Colonic mucosa (tissue), 4 donors: ENCODE measurements at places on chromosomes 13 and 19.

- DNase-seq, result no peak
These were observed 73.5 kb upstream of the C13orf46 start for GRCh38 chr13:114047358-114047881.

GRCh38 chr19:48379058-48379457 lies 12.3 kb downstream of the KDELR1 start:
- DNase-seq, result peak; percentile 26

GRCh38 chr13:105847527-105848291 lies 687.8 kb downstream of the EFNB2 start:
- no peak for DNase-seq

GRCh38 chr19:54094426-54095000 lies 6.1 kb downstream of the OSCAR start:
- no peak for DNase-seq

DNA sequence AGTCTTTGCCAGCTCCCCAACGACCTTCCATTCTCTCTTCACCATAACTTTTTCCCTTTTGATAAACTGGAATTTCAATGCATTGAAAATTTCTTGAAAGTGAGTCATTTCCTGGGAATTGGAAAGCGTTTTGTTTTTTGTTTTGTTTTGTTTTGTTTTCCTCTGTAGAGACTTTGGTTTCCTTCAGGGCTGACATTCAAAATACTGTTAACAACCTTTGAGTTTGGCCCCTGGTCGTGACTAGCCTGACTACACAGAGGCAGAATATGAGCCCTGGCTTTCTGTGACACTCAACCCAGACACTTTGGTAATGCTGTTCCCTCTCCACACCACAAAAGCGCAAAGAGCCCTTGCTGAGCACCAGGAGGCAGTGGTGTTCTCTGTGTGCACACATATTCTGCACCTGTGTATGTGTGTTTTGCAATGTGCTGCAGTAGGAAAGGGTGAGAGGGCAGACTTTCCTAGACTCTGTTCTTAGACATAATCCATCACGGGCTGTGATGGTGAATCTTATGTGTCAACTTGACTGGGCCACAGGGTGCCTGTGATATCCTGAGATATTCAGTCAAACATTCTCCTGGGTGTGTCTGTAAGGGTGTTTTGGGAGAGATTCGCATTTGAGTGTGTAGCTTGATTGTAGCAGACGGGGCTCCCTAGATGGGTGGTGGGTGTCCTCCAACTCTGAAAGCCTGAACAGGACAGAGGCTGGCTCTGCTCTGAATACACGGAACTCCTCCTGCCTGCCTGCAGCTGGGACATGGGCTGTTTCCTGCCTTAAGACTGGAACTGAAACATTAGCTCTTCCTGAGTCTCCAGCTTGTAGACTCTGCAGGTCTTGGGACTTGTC lies 29.5 kb upstream of the ANKRD10 start:
- no peak for DNase-seq

DNA sequence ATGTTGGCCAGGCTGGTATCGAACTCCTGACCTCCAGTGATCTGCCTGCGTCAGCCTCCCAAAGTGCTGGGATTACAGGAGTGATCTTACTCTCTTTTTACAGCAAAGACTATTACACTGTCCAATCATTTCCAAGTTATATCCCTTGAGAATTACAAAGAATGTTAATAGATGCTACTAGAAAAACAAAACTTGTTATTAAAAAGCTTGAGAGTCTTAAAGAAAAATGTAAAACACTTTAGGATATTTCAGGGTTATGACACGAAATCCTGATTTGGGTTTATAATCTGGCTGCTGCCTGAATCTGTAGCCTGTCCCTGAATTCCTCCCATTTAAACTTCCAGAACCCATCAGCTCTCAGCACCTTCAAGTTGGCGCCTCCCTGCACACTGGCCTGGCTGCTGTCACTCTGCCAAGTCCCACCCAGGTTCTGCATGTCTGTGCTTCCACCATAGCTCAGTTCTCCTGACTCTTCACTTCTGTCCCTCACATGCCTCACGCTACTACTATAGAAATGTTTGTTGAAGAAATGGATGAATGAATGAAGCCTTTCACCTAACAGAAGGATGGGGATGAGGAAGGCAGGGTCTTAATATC lies 55.8 kb upstream of the RFXAP start:
- DNase-seq, result no peak

- DNase-seq, result no peak
These were observed 112.8 kb downstream of the CRYL1 start for GRCh38 chr13:20412691-20413355.

GRCh38 chr13:72567566-72567965 lies 159.9 kb downstream of the MZT1 start:
- no peak for DNase-seq

DNA sequence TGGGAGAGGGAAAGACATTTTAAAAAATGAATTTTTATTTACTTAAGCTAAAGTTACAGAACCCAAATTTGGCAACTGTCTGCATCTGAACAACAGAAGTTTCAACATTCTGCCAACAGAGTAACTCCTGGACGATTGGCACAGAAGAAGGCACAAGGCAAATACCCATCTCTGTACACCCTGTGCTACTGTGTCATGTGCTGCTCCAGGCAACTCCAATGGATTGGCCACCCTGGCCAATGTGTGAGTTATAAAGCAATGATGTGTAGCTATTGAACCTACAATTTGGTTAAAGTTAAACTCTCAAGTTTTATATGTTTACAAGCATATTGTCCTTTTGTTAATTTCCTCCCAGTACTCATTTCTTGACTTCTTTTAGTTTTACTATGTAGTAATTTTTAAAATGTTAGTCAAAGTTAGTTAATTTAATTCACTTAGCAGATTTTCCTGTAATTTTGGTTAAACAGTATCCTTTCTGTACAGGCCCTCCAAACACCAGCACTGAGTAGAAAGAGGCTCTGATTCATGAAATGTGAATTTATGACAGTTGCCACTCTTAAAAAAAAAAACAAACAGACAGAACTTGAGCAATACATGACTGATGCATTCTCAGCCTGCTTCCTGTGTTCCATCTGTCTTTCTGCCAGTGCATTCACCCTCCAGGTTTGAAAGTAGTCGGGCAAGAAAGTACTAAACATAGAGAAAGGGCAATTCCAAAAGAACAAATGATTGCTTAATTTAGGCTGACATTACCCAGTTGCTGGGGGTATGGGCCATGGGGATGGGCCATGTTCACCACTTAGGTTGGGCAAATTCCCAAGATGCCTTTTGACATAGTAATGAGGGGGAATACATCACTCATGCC lies 5.9 kb downstream of the STARD13 start:
- DNase-seq, result peak; percentile 77

- DNase-seq, result no peak
These were observed 40.8 kb upstream of the F7 start for GRCh38 chr13:113064534-113065405.

DNA sequence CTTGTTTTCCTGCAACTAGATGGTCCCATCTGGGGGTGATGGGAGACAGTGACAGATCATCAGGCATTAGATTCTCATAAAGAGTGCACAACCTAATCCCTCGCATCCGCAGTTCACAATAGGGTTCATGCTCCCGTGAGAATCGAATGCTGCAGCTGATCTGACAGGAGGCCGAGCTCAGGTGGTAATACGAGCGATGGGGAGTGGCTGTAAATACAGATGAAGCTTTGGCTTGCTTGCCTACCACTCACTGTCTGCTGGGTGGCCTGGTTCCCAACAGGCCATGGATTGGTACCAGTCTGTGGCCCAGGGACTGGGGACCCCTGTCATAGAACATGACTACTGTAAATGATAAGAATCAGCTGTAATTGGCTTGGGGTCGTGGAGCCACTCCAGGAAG lies 28.0 kb downstream of the WDR88 start:
- DNase-seq, result no peak
